ENCODE measurements at places on chromosomes 3 and 15.

DNA sequence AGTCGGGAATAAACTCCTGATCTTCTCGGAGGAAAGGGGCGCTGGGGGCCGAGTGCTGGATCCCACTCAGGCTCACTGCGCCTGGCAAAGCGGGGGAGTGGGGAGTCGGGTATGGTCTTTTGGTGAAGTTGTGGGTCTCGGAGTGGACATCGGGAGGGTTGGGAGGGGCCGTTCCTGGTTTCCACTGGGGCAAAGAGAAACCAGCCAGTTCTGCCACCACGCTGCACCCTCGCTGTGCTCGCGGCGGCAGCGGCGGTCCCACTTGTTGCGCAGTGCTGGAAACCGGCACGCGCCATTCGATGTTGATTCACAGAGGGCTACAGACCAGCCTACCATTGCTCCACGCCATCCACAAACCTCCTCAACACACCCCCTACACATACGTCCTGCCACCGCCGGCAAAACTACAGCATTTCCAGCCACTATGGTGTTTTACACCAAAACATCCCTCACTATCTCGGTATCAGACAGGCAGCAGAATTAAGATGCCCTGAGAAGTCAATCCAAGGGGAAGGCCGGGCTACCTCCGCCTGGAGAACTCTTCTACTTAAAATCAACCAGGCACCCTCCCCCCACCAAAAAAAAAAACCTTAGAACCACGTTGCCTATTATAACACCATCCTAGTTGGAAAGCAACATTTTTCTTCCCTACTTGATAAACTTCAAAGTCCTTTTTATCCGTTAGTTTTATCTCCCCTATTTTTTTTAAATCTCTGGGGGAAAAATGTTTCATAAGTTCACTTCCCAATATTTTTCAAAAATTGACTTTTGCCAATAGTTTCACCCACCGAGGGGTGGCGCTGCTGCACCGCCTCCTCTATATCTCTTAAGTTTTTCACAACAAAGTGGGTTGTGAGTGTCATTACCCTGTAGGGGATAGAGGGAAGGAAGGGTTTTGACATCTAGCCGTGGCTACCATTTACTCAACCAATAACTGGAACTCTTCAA lies 3.6 kb downstream of the BCL6 start:
- peak; percentile 73 for DNase-seq

DNA sequence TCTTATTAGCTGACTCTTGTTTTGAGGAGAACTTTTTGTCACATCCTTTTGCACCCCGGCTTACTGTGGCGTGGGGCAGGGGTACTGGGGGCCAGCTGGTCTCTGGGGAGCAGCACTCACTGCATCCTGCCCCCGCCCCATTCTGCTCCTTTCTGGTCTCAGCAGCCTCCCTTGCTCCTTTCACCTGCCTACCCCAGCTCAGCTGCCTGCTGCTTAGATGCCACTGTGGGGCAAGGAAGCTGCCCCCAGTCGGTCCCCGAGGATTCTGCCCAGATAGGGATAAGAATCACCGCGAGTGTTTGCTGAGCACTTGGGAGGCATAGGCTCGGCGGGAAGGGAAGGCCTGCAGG lies 32.0 kb downstream of the APBA2 start:
- no peak for DNase-seq

DNA sequence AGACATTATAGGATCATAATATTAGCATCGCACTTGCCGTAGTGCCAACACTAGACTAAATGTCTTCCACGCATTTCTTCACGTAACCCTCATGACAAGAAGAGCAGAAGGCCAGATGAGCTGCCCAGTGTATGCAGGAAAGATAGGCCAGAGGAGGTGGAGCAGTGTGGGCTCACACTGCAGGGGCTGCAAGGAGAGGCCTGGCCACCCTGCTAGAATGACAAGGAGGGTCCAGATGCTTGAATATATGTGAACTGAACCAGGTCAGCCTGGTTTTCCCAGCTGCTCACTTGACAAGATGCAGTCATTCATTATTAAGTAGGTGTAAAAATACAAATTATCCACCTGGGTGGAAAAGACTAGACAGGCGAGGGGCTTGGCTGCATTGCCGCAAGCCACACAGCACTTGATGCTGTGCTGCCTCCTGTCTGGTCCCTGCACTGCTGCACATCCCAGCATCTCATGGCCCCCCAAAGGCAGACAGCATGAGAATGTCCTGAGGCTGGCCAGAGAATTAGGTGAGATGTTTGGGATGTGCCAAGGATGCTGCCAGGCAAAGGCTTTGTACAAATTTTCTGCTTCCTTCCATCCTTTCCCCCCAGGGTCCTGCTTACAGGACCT lies 115.2 kb downstream of the NTRK3 start:
- no peak for DNase-seq

DNA sequence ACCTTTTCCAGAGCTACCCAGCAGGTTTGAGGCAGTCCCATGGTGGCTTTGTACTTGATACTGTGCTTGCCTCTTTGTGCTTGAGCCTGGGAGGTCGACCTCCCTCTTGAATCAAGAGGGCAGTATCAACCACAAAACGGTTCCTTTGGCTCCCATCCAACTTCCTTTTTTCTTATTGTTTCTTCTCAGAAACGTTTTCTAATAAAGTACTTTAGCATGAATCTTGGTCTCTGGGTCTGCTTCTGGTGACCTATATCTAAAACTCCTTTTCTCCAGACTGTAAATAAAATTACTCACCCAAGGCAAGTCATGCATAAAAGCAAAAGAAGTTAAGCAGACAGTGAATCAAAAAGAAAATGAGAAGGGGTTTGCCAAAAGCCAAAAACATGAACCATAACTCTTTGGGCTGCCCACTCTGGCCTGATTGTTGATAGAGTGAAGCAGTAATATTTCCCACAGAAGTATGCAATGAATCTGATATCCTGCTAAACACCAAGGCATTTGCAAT lies 112.2 kb upstream of the SLC4A7 start:
- DNase-seq: peak; percentile 17

DNA sequence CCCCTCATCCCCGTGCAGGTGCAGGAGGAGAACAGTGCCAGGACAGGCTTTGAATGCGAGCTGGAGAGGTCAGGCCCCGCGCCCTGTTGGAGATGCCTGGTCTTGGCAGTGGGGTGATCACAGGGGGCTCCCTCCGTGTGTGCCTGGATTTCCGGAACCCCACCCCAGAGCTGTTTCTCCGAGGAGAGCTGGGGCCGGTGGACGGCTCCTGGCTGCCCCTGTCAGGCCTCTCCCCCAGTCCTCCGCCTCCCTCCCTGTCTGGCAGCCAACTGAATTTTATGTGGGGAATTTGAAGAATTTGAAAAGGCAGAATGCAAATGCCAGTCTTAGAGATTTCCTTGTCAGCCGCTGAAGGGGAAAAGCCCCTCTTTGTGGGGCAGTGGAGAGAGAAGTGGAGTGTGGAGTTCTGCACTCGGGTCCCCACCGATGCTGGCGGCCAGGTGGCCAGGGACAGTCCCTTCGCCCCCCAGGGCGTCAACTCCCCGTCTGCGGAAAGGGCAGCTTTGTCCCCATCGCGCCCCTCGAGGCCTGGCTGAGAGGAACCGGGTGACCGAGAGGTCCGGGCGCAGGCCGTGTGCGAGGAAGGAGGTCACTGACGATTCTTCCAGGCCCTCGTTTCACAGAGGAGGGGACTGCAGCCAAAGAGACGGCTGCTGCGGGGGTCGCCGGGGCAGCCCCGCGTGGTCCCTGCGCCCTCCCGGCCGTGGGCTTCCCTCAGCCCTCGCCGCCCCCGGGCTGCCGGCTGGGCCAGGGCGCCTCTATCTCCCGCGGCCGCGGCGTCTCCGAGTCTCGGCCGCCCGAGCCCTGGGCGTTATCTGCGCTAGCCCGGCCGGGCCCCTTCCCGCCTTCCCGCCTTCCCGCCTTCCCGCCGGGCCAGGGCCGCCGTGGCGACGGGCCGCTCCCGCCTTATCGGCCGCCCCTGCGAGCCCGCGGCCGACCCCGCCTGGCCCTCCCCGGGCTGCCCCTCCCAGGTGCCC lies 56.0 kb upstream of the LCTL start:
- DNase-seq: no peak

GRCh38 chr3:115347737-115348136 lies 200.6 kb upstream of the ZBTB20 start:
- no peak for DNase-seq

DNA sequence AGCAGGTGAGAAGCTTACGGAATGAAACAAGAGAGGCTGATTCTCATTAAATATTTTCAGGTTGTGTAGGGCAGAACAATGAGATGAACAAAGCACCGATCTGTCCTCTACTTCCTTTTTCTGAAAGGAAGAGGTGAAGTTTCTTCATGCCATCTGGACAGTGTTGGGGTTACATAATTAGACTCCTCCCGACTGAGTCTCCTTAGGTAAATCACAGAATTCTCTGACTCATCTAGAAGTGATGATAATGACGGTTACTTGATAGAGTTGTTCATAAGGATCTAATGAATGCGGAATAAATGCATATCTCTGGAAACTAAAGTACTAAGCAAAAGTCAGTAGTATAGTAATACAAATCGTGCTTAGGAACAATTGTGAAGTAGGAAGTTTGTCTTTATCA lies 21.2 kb downstream of the CRTC3 start:
- DNase-seq: no peak

DNA sequence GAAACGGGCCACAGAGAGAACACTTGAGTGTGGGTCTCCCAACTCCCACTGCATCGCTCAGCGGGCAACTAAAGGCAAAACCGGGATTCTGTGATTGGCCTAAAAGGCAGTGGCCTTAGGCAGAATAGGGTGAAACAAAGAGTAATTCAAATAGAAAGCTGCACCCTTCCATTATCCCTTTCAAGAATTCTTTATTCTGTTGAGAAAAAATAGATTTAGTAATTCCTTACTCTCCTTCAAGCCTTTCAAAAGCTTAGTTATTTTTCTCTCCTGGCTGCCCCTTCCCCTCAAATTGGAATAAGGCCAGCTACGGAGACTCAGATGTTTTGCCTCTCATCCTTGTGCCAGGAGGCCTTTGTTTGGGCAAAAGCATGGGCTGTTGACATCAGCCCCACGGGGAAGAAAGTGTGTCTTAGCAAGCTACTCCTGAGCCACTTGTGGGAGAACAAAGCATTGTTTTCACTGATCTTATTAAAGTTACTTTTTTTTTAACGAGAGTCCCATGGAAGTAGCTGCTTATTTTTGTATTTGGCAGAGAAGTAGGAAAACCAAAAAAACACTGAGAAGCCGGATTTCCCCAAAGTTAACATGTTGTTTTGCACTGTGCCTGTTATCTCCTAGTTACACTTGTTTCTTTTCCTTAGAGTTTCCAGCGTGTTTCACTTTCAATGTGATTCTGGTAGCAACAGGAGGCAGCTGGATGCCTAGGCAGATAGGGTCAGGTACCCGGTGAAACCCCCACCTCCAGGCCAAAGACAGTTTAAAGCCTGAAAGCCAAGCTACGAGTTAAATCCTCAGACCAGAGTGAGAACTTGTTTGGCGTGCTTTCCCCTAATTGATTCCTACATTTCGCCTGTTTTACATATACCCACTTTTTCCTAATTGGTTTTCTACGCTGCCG lies 2.2 kb downstream of the ST6GAL1 start:
- DNase-seq: peak; percentile 65

All from foreskin melanocyte (primary cell).